ENCODE measurements at places on chromosomes 4 and X.

DNA sequence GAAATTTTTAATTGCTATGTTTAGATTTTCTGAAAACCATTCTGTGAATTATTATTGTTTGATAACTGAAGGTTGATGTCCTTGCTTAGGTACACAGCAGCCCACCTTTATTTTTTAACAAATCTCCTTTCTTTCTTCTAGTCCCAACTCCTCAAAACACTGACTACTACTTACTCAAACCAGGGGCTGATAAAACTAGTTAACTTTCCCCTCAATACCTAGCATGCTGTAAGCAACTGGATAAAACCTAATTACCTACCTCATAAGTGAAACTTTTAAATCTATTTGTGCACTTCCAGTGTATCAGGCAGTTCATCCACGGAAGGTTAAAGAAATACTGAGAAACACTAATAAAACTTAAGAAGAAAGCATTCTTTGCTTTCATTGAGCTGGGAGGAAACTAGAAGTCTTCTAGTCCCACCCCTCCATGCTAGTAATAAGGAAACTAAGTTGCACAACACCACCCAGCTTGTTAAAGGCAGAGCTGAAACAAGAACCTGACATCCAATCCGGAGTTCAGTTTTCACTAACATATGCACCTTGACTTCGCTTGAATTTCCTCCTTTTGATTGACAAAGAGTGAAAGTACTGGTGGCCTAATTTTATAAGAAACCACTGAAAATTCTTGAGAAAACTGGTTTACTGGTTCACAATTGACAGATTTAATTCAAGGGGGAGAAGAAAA lies 180.2 kb upstream of the TET2 start:
- no peak for DNase-seq

DNA sequence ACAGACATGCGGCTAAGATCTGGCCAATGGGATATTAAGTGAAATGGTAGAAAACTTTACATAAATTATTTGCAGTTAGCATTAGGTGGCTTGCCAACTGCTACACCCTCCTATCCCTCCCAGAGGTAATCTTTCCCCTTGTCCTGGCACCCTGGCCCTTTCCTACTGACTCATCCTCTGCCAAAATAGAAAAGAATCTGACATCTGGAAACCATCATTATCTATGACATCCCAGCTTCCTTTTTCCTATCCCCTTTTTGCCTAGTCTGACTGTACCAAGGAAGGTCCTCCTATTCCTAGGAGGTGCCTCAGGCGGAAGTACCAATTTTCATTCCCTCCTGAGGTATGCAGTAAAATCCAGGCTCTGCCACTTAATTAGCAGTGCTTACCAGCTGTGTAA lies 163.6 kb upstream of the KLF3 start:
- DNase-seq: no peak

DNA sequence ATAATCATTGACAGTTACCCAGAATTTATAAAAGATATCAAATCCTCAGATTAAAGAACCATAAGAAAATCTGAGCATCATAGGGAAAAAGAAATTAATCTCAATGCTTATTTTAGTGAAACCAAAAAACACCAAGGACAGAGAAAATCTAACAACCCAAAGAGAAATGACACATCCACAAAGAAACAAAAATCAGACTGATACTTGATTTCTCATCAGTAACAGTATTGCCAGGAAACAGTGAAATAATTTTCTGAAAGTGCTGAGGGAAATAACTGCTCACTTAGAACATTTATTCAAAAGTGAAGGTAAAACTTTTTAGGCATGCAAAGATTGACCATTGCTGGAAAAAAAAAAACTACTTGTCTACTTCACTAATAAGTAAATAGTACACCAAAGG lies 10.6 kb downstream of the MOSPD2 start:
- DNase-seq: no peak

DNA sequence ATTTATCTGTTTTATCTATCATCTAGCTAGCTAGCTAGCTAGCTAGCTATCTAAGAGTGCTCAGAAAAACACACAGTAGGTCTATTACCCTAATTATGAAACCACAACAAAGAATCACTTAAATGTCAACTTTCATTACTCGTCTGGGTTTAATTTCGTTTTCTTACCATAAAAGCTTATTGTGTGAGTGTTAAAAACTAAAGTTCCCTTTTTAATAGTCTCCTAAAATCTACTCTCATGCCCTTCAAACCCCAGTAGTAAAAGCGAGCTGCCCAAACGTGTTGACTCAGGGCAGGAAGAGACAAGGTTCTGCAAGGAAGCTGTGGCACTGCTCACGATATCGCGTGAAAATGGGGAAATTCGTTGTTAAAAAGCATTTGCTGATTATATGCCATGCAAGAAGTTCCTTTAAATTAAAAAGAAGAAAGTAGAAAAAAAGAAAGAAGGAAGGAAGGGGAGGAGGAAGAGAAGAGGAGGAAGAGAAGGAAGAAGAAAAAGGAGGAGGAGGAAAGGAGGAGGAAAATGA lies 595 bp downstream of the MBNL3 start:
- no peak for DNase-seq

DNA sequence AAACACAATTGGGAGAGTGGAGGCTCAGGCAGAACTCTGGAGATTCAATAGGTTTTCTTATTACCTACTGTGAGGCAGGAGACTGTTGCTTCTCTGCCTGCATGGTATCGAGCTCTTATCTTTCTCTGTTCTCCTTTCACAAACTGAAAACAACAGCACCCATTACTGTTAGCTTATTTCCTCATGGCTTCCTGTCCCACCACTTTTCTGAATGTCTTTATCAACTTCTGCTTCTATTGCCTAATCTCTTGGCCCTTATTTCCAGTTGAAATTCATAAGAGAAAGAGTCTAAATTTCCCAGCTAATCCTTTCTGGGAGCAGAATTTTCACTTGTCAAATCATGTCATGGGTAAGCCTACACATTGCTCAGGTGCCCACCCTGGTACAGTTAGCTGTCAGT lies 46.8 kb upstream of the NDST3 start:
- DNase-seq: no peak

- DNase-seq: no peak
Measured at GRCh38 chr4:81676537-81676936, 204.8 kb upstream of the RASGEF1B start.

GRCh38 chr4:107586371-107586770 lies 133.7 kb downstream of the PAPSS1 start:
- DNase-seq: no peak

GRCh38 chr4:8830611-8831200 lies 40.9 kb downstream of the HMX1 start:
- DNase-seq: no peak

All from stimulated activated CD4-positive, alpha-beta T cell treated with anti-CD3 and anti-CD28 coated beads, Interleukin-1b, Interleukin-23, amount 100 ng/mL, for 1 hour (primary cell).